HCT116 (cell line): ENCODE measurements at places on chromosomes 7 and 10. TPM values are rescaled to one million over a fixed set of nuclear protein-coding genes. Genes with fewer than 3 reads are reported as not detected.

GRCh38 chr10:125147971-125148439 is 12.4 kb downstream of the CTBP2 start:
- H3K27me3 ChIP-seq = no peaks in the 10 kb centered on the region
- H3K4me3 ChIP-seq = no peak overlapping the region
- no peak for DNase-seq
- no peak overlapping the region for H3K27ac ChIP-seq
- peaks cover 86% of the 10 kb centered on the region for H3K4me1 ChIP-seq

DNA sequence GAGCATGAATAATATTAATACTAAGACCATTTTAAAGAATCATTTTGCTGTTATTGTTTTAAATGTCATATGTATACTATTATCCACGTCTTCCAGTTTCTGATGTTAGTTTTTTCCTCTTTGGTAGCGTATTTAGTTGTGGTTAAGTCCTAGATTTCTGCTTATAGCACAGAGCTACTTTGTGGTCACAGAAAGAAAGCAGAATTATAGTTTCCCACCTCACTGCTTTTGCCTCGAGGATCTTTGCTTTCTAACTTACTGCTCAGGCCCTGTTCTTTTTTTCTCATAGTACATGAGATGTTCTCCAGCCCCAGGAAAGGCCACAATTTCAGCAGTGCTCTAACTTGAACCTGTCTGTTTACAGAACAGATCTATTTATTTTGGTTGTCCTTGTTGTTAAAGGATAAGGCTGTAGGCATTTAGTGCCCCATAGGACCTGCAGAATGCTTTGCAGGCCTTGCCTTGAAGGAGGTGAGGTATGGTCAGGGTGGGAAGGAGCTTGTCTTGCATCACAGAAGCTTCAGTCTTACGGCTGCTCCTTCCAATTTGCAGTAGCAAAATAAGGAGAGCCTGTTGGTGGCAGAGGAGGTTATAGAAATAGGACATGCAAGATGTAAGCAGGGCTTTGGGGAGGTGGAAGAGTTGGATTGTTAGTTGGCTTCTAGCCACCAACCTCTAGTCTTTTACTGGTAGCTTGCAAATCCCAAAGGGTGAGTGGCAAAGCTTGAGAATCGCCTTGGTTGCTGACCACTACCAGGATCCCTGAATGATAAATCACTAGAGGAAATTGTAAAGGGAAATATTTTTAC is 129.1 kb downstream of the LRRC4 start:
- H3K4me3 ChIP-seq = no peak overlapping the region
- H3K27ac ChIP-seq = no peak overlapping the region
- H3K36me3 ChIP-seq = no peaks in the 10 kb centered on the region
- no peaks in the 10 kb centered on the region for H3K27me3 ChIP-seq

- DNase-seq = no peak
- no peaks in the 10 kb centered on the region for H3K27me3 ChIP-seq
- H3K36me3 ChIP-seq = no peaks in the 10 kb centered on the region
- H3K4me3 ChIP-seq = no peak overlapping the region
Observed at GRCh38 chr10:129513312-129513711, 46.3 kb downstream of the MGMT start.

DNA sequence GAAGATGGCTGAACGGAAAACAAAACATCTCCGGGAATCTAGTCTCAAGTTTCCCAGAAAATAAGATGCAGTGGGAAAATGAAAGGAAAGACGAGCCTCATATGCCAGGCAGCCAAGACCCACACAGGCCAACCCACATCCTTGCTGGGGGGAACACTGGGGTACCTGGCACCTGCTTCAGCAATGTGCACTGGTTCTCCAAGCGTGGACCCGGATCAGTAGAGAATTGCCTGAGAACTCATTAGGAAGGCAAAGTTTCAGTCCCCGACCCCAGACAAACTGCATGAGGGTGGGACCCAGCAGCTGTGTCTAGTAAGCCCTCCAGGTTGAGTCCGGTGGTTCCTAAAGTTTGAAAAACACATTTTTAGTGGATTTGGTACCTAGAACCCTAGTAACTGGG is 18.4 kb downstream of the FAM53B start:
- no peaks in the 10 kb centered on the region for H3K27me3 ChIP-seq
- H3K27ac ChIP-seq = no peak overlapping the region
- no peak overlapping the region for H3K4me3 ChIP-seq

GRCh38 chr7:132536654-132537395 is 39.4 kb downstream of the PLXNA4 start:
- no peaks in the 10 kb centered on the region for H3K4me1 ChIP-seq
- H3K4me3 ChIP-seq = no peak overlapping the region
- H3K27ac ChIP-seq = no peak overlapping the region
- no peak for DNase-seq
- H3K36me3 ChIP-seq = no peaks in the 10 kb centered on the region

- no peak for DNase-seq
- no peaks in the 10 kb centered on the region for H3K27me3 ChIP-seq
- no peak overlapping the region for H3K27ac ChIP-seq
- no peaks in the 10 kb centered on the region for H3K4me1 ChIP-seq
Observed at GRCh38 chr10:55820071-55820470, 541.0 kb downstream of the ZWINT start.

- H3K36me3 ChIP-seq = no peaks in the 10 kb centered on the region
- H3K4me1 ChIP-seq = no peaks in the 10 kb centered on the region
- no peak overlapping the region for H3K4me3 ChIP-seq
- peak; percentile 19 for DNase-seq
- H3K27me3 ChIP-seq = no peaks in the 10 kb centered on the region
Observed at GRCh38 chr10:121734589-121735045, 136.4 kb upstream of the FGFR2 start.

DNA sequence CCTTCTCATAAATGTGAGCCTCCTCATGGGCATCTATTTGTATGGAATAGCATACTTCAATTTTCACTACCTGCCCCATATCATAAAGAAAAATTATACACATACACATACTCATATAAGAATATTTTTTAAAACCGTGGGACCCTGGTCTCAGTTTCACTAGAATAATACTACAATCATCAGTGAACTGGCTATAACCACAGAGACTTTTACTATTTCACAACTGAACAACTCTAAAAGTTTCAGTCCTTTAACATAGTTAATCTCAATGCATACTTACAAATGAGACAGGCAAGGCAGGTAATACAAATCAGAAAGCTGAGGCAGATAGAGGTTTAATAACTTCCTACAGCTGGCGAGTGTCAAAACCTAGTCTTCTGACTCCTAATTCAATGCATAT is 83.1 kb downstream of the LRRN3 start:
- no peak overlapping the region for H3K4me3 ChIP-seq
- H3K27ac ChIP-seq = no peak overlapping the region
- H3K36me3 ChIP-seq = no peaks in the 10 kb centered on the region
- H3K27me3 ChIP-seq = no peaks in the 10 kb centered on the region
- DNase-seq = no peak

DNA sequence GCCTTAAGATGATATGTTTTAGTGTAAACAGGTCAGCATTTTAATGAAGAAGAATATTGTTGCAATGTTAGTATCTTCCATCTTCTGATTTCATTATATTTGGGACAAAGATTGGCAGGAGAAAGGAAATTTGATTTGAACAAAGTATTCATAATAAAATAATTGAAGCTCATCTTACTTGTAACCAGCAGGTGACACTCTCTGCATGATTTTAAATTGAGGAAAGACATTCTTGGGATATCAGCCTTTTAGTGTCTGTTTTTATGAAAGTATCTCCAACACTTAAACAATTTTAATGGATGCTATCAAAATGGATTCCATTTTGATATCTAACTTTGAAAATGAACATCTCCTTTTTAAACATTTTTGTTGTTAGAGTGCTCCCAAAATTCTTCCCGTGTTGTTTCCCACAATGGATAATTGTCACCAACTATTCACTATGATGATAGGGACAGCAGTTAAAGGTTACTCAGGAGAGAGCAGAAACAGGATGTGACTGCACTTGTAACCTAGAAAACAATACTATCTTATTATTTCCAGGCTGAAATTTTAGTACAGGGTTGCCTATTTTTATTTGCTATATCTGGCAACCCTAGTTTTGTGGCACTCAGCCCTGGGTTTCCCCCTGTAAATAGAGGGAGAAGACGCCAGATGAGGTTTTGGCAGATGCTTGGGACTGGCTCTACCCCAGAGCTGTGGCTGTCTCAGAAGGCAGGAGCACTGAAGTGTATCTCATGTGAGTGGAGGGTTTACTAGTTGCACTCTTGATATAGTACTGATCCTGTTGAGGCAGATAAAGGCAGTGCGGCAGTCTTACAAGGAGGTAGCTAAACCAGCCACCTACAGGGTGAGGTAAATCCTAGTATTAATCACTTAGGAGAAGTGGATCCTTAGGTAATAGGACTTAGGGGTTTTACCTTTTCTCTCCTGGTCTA is 31.0 kb upstream of the ABCB4 start:
- H3K27me3 ChIP-seq = no peaks in the 10 kb centered on the region
- H3K36me3 ChIP-seq = no peaks in the 10 kb centered on the region
- peak; percentile 15 for DNase-seq
- no peak overlapping the region for H3K4me3 ChIP-seq
- no peak overlapping the region for H3K27ac ChIP-seq
- H3K4me1 ChIP-seq = no peaks in the 10 kb centered on the region

DNA sequence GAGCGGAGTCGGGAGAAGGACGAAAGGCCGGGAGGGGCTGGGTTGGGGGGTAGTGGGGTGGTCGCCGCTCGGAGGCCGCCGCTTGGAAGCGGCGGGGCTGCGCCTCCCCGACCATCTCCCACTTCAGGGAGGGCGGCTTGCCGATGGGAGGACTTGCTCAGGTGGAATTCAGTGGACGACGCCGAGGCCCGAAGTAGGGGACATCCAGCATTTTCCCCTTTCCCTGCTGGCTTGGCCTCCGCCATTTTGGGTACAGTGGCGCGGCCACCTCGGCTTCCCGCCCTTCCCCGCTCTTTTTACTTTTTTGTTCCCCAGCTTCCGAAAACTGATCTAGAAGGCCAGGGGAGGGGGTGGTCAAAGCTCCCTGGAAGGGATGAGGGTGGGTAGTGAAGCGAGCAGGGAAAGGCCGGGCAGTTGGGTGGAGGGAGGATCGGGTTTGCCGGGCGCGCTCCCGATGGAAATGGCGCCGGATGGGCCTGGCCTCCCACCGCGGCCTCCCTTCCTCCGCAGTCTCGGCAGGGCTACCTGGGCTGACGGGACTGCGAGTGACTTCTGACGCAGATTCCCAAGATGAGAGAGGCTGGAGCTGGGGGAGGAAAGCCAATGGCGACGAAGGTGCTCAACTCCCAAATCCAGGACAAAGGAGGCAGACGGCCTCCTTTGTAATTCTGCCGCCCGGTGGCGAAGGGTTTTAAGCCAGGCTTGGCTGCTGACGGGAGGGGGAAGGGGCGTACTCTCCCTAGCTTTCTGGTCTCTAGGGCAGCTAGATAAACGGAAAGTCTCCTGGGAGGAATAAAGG is at the start of gene PBLD:
Gene PBLD (minus strand): TSS at position 670 of the 799 bp plus-strand sequence. CDS start 26,084 bp downstream, outside the sequence.
- peak; percentile 43 for DNase-seq
- H3K36me3 ChIP-seq = peaks cover 14% of the 10 kb centered on the region; the same call in 1 of the 2 replicates
- H3K4me1 ChIP-seq = peaks cover 41% of the 10 kb centered on the region
- H3K4me3 ChIP-seq = peak within 1 kb of the TSS; percentile 90
- peak within 1 kb of the TSS; percentile 85 for H3K27ac ChIP-seq

GRCh38 chr10:69453795-69454194 is 2.5 kb downstream of the TSPAN15 start:
- no peak overlapping the region for H3K4me3 ChIP-seq
- no peak for DNase-seq
- no peak overlapping the region for H3K27ac ChIP-seq
- H3K27me3 ChIP-seq = no peaks in the 10 kb centered on the region

- H3K27ac ChIP-seq = no peak overlapping the region
- no peaks in the 10 kb centered on the region for H3K4me1 ChIP-seq
- no peak overlapping the region for H3K4me3 ChIP-seq
- no peaks in the 10 kb centered on the region for H3K27me3 ChIP-seq
- no peaks in the 10 kb centered on the region for H3K36me3 ChIP-seq
Observed at GRCh38 chr7:132993377-132994013, 88.4 kb downstream of the CHCHD3 start.

DNA sequence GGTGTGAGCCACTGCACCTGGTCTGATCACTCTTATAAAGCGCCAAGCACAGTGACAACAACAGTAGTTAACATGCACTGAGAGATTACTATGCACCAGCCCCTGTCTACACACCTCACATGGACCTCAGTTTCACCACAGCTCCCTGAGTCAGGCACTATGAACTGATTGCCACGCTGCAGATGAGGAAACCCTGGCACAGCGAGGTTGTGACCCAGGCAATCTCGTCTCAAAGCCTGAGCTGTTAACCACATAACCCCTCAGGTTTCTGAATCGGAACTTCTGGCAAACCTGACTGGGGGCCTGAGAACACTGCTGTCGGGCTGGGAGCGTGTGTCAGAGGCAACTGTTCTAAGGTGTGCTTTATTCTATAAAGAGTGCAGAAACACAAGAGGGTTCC is 150.8 kb downstream of the RNF216 start:
- no peak overlapping the region for H3K4me3 ChIP-seq
- peaks cover 34% of the 10 kb centered on the region for H3K4me1 ChIP-seq
- peak overlapping the region; percentile 18; the same call in 1 of the 2 replicates for H3K27ac ChIP-seq
- no peak for DNase-seq

DNA sequence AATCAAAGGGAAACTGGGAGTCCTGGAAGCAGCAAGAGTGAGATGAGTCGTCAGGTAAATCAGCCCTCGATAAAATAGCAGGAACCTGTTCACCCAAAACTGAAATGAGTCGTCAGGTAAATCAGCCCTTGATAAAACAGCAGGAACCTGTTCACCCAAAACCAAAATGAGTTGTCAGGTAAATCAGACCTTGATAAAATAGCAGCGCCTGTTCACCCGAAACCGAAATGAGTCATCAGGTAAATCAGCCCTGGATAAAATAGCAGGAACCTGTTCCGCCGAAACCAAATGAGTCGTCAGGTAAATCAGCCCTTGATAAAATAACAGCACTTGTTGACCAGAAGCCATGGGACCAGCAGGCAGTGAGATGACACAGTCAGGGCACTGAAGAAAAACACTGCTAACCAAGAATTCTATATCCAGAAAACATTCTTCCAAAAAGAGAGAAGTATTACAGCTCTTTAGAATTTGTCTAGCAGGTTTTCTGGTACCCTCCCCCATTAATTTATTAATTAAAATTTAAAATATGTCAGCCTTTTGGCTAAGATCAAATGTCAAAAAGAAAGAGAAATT is 3.4 kb upstream of the CYP2E1 start:
- H3K36me3 ChIP-seq = no peaks in the 10 kb centered on the region
- peak; percentile 57 for DNase-seq

GRCh38 chr10:48523212-48523819 is 81.6 kb downstream of the ARHGAP22 start:
- H3K27ac ChIP-seq = peak overlapping the region; percentile 60
- peaks cover 10% of the 10 kb centered on the region for H3K4me1 ChIP-seq
- H3K36me3 ChIP-seq = no peaks in the 10 kb centered on the region
- peak; percentile 19 for DNase-seq

- no peak for DNase-seq
- no peak overlapping the region for H3K4me3 ChIP-seq
- H3K27ac ChIP-seq = no peak overlapping the region
- H3K36me3 ChIP-seq = no peaks in the 10 kb centered on the region
- no peaks in the 10 kb centered on the region for H3K4me1 ChIP-seq
Observed at GRCh38 chr10:6461961-6462360, 118.1 kb downstream of the PRKCQ start.

The CLEC2L gene
- total RNA-seq = not detected

The TMEM270 gene
- total RNA-seq = 1.1 TPM

The NT5C2 gene
- 63.0 TPM for total RNA-seq

The FGFBP3 gene
- total RNA-seq = 1.2 TPM

The CACUL1 gene
- total RNA-seq = 67.5 TPM

The AASS gene
- total RNA-seq = 5.1 TPM

The THNSL1 gene
- total RNA-seq = 7.7 TPM

The GLI3 gene
- total RNA-seq = 0.07 TPM

The SLC13A1 gene
- total RNA-seq = not detected
